ENCODE measurements at places on chromosomes 1 and 21. TPM values are rescaled to one million over a fixed set of nuclear protein-coding genes. Genes with fewer than 3 reads are reported as not detected.

Gene SLC44A3
- 0.38 TPM for total RNA-seq

Gene JTB
- total RNA-seq: 183 TPM

Gene PCAT6
- not detected for total RNA-seq

Gene TTLL10
- total RNA-seq: not detected

Gene ACP6
- 5.1 TPM for total RNA-seq

Gene OR10J1
- total RNA-seq: not detected

Gene KRTAP12-2
- not detected for total RNA-seq

Gene RAVER2
- 3.9 TPM for total RNA-seq

Gene HCRTR1
- total RNA-seq: not detected

Gene LIN28A
- total RNA-seq: not detected

Gene VCAM1
- total RNA-seq: 5.4 TPM

Gene DPT
- total RNA-seq: not detected

Gene C1orf115
- 0.58 TPM for total RNA-seq

Gene GJA9
- total RNA-seq: not detected

Gene SLC35E2B
- 26.8 TPM for total RNA-seq

Gene RGS13
- total RNA-seq: not detected

Gene SRGAP2B
- total RNA-seq: 57.1 TPM

Gene TNFRSF4
- total RNA-seq: not detected

Gene CELA3B
- not detected for total RNA-seq

Gene C1QB
- not detected for total RNA-seq

Gene IGSF9
- not detected for total RNA-seq

Gene ALPL
- total RNA-seq: 13.2 TPM

Gene PDZK1IP1
- 0.58 TPM for total RNA-seq

Gene LCK
- not detected for total RNA-seq

Gene SH3D21
- 8.5 TPM for total RNA-seq

Gene OR6N1
- total RNA-seq: not detected

Gene ARHGEF16
- total RNA-seq: 0.38 TPM

Gene TMEM269
- not detected for total RNA-seq

Gene S1PR1
- total RNA-seq: 3.1 TPM

Gene SLFNL1
- 0.28 TPM for total RNA-seq

Gene MPL
- not detected for total RNA-seq

Gene CPLANE2
- total RNA-seq: 7.3 TPM

Gene ZNF648
- not detected for total RNA-seq

Gene KRTAP10-11
- total RNA-seq: not detected

Gene LRRC38
- total RNA-seq: 0.28 TPM

Gene CHI3L1
- 5.4 TPM for total RNA-seq

Gene TBX19
- total RNA-seq: 1.1 TPM

Gene ILDR2
- total RNA-seq: under 0.01 TPM

Gene ITLN2
- total RNA-seq: 1.4 TPM

Gene C8A
- total RNA-seq: not detected

Gene PDZK1
- 0.38 TPM for total RNA-seq

Gene BRWD1
- total RNA-seq: 46.4 TPM

Gene NR5A2
- total RNA-seq: under 0.01 TPM
